ENCODE measurements at places on chromosomes 11 and 22.

- no peak for DNase-seq
Measured at GRCh38 chr11:37512156-37512780, 914.2 kb upstream of the RAG2 start.

GRCh38 chr11:129426776-129427175 is 51.1 kb downstream of the BARX2 start:
- no peak for DNase-seq

GRCh38 chr11:68837583-68838571 is 3.8 kb downstream of the CPT1A start:
- DNase-seq, result no peak

DNA sequence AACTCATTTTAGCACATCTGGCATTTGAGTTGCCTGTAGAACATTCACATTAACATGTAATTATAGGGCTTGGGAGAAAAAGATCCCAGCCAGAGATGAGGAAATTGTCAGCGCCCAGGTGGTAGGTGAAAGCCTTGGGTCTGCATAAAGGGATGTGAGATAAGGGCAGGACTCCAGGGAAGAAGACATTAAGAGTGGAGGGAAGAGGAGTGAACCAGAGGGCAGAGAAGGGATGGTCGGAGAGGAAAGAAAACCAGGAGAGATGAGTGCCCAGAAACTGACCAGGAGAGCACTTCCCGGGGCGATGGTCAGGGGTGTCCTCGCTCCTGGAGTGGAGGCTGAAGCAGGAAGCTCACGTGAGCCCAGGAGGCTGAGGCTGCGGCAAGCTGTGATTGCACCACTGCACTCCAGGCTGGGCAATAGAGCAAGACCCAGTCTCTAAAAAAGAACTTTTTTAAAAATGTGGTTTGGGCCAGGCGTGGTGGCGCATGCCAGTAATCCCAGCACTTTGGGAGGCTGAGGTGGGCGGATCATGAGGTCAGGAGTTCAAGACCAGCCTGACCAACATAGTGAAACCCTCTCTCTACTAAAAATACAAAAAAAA is 20.3 kb upstream of the DGKZ start:
- no peak for DNase-seq

- DNase-seq, result no peak
Measured at GRCh38 chr11:86713552-86713951, 41.1 kb upstream of the ME3 start.

GRCh38 chr11:5007561-5007960 is 12.9 kb downstream of the OR51L1 start:
- no peak for DNase-seq

GRCh38 chr11:131624531-131624930 is 254.1 kb downstream of the NTM start:
- DNase-seq, result no peak

DNA sequence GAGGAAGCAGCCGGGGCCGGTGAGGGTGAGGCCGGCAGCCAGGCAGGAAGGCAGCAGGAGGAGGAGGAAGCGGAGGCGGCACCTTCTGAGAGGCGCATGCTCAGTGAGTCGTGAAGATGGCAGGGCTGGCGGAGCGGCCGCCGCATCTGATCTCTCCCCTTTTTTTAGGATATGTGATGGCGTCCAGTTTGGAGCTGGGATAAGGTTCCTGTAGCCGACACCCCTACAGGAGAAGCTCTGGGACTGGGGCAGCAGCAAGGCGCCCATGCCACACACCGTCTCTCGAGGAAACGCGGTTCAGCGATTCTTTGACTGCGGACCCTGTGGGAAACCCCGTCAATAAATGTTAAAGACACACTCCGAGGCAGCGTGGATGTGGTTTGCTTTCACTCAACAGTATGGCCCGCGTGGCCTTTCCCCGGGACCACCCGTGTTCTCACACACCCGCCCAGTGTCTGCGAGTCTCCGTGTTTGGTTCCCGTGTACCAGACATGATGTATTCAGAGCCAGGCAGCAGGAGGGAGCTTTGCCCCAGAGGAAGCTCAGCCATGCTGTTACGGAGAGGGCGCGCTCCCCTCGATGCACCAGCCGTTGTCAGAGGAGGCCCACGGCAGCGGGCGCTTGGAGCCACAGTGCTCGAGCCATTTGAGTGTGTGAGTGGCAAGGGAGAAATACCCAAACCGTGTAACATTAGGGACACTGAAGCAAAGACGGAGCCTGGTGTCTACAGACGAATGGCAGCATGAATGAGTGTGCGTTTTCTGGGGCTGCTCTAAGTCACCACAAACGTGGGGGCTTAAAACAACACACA is 27.7 kb upstream of the PARVB start:
- DNase-seq, result peak; percentile 65

DNA sequence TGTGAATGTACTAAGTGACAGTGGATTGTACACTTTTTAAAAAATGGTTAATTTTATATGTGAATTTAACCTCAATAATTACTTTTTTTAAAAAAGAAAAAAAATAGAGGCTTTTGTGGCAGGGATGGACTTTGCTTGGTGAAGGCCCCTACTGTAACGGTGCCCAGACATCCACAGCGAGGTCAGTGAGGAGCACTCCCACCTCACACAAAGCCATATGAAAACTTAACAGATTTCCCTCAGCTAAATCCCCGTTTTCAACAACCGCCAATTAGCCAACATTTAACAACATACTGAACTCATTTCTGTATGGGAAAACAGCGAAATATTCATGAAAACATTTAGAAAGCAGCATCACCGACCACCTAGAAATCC is 642 bp upstream of the C11orf58 start:
- DNase-seq, result no peak

DNA sequence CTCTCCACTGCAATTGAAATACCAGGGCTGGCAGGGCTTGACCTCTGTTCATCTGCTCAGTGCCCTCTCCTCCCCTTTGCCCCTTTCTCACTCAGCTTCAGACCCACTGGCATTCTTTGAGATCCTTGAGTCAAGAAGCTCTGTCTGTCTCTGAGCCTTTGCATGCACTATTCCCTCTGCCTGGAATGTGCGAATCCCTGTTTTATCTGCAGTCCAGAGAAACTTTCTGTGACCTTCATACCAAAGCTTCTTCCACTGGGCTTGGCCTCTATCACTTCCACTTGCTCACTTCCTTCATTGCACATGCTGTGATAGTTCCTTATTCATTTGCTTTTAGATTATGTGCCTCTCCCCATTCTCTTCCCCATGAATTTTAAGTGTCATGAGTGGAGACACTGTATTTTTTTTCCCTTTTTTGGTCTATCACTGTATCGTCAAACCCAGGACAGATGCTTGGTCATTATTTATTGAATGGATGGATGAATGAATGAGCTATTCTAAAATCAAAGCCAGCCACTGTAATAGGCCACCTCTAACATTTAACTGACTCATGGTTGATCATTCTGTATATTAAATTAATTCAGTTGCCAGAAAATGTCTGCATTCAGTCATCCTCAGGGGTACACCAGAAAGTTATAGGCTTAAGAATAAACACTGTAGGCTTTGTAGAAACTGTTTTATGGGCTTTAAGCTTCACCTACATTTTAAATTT is 88.7 kb upstream of the TIMP3 start:
- DNase-seq, result peak; percentile 44

DNA sequence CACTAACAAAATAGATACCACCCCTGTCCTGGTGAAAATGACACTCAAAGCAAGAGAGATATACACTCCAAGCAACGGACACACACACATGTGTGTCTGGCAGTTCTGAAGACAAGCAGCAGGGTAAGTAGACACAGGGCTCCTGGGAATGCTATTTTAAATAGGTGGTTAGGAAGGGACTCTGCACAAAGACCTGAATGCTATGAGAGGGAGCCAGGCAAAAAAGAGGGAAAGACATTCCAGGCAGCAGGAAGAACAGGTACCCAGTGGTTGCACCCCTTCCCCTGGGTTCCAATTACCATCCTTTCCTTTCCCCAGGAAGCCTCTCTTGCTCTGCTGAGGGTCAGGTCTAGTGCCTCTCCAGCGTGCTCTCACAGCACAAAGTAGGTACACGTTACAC is 3.0 kb downstream of the UFD1 start:
- no peak for DNase-seq

- DNase-seq, result peak; percentile 17
Measured at GRCh38 chr22:44460691-44461375, 37.2 kb downstream of the RTL6 start.

DNA sequence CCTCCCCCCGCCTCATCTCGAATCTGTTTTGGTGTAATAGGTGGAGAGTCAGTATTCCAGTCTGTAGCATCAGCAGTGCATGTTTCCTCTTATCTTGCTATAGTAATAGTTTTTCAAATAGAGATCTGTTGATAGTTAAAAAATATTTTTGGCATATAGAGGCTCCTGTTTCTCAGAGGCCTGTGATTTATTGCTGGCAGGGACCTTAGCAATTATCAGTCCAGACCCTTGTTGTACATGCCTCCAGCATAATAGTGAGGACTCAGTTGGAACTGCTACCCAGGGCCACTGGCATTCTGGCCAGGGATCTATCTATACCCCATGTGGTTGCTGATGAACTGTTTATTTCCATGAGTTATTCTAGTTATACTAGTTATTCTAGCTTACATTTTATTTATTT is 52.6 kb downstream of the SPECC1L start:
- no peak for DNase-seq

- peak; percentile 21 for DNase-seq
Measured at GRCh38 chr11:110199184-110199981, 97.0 kb downstream of the RDX start.

- DNase-seq, result peak; percentile 7
Measured at GRCh38 chr11:9840460-9841004, 176.7 kb downstream of the SWAP70 start.

- DNase-seq, result no peak
Measured at GRCh38 chr22:27151407-27151806, 494.0 kb downstream of the MIAT start.

DNA sequence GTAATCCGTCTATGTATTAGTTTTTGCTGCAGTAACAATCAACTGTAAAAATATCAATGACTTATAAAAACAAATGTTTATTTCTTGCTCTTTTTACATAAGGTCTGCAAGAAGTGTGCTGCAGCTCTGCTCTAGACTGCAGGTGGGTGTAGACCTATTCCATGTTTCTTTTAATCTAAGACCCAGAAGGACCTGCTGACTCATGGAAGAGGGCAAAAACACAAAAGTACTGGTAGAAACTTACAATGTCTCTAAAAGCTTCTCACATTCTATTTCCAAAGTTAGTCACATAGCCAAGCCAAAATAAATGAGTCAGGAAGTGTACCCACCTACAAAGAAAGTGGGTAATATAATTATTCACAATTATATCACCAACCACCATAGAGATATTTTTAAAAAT is 435.9 kb upstream of the FAT3 start:
- DNase-seq, result no peak

DNA sequence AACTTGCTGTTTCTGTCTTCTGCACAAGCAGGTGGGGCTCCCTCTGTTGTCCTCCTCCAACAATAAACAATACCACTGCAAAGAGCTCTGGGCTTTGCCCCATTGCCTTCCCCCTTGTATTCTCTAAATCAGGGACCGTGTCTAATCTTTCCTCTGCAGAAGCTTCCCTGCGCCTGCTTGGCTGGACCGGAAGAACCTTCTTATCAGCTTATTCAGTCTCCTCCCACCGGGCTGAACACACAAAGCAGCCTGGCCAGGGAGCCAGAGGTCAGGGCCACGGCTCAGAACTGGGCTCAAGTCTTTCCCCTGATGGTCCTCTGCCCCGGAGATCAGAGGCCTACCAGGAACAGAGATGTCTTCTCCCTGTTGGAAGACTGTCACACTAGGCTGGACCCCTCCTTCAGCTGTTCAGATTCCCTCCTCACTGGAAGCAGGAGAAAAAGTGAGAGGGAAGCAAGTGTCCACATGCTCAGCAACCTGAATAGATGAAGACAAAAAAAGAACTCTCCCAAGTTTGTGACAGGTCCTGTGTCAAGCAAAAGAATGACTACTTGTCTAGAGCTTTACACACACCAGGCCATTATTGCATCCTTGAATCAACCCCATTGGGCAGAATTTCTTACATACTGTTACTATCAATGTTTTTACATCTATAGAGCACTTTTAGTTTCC is 63.7 kb downstream of the RAB30 start:
- no peak for DNase-seq

DNA sequence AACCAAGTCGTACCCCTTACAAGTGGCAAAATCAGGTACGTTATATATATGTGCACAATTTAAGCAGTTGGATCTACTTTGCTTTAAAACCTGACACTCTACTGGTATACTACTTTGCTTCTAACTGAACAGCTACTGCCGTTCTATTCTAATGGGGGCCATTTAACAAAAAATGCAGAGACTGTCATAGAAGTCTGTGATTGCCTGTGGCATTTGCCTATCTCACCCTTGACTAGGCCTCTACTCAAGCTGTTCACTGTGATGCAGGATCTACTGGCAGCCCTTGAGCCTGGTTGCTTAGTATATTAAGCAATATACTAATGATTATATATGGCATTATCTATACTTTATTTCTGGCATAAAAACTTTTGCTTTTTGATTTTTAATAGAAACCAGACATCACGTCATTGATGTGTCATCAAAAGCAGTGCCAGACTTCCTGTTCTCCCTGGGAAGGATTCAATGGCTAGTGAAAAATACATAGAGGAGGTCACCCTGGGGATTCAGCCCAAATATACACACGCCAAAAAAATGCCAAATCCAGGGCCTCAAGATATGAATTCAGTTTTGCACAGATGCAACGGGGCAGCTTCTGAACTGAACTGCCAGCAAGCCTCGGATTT is 40.0 kb upstream of the FIBIN start:
- no peak for DNase-seq

DNA sequence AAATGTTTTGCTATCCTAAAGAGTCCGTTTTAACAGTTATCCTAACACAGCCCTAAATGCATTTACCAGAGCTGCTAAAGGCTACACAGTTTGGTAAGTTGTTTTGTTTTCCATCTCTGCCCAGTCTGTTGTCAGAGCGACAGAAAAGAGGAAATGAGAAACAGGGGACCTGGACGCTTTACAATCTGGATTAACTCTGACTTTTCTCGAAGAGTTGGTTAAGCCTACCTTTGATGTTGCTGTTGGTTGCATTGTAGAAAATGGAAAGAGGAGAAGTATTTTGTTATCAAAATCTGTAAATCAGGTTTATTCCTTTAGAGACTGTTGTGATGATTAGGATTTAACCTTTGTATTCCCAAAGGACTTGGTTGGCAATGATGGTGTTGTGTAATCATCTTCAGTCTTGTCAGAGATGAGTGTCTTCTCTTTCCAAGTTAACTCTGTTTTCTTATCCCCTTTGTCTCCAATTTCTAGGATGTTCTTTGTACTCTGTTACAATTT is 481 bp downstream of the ANGPTL5 start:
- peak; percentile 42 for DNase-seq

GRCh38 chr22:44587737-44588310 is 89.8 kb upstream of the RTL6 start:
- DNase-seq, result no peak
